ENCODE measurements at places on chromosomes 3 and 15. TPM values are rescaled to one million over a fixed set of nuclear protein-coding genes. Genes with fewer than 3 reads are reported as not detected.
A peak's percentile ranks its signal among the peaks of the same experiment; 100 is the strongest.

DNA sequence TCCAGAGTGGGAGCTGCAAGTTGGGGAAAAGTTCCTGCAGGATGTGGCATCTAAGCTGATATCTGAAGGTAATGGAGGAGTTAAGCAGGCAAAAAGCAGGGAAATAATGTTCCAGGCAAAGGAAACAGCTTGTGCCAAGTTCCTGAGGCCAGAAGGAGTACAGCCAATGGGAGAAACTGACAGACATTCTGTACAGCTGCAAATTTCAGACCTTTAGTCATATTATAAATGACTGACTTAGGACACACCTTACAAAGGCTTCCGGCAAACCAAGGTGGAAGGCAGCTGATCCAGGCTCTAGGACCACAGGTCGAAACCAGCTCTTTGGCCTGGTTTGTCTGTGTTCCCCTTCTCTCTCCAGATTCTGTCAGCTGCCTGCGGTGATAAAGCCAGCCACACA, 9.3 kb downstream of the WWTR1 start:
- no peak overlapping the region for H3K4me3 ChIP-seq
- no peak for DNase-seq
- peaks cover 19% of the 10 kb centered on the region for H3K27me3 ChIP-seq
- no peaks in the 10 kb centered on the region for H3K4me1 ChIP-seq
- no peak overlapping the region for H3K27ac ChIP-seq
- H3K36me3 ChIP-seq: no peaks in the 10 kb centered on the region

DNA sequence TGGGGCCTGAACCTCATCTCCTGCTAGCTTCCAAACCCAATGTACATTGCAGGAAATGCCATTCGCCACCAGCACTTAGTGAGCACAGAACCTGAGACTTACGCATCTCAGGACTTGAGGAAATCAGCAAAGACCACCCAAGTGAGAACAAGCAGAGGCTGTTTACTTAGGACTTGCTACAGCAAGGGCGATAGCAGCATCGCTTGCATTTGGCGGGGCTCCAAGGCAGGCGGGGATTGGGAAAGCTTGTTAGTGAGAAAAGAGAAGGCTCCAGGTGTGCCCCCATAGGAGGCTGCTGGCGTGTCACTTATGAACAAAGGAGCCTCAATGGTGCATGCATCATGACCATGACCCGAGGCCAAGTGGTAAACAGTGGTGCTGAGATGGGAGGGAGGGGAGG, 19.7 kb downstream of the SLC6A20 start:
- peaks cover 21% of the 10 kb centered on the region for H3K27me3 ChIP-seq
- H3K4me1 ChIP-seq: peaks cover 18% of the 10 kb centered on the region
- no peak overlapping the region for H3K27ac ChIP-seq
- H3K36me3 ChIP-seq: no peaks in the 10 kb centered on the region

GRCh38 chr3:159593927-159594605, 394.6 kb upstream of the IL12A start:
- no peaks in the 10 kb centered on the region for H3K27me3 ChIP-seq
- no peak for DNase-seq
- no peaks in the 10 kb centered on the region for H3K4me1 ChIP-seq
- H3K36me3 ChIP-seq: no peaks in the 10 kb centered on the region

The WWTR1 gene
- 0.27 TPM for total RNA-seq

- H3K4me1 ChIP-seq: peaks cover 31% of the 10 kb centered on the region
- DNase-seq: no peak
- H3K36me3 ChIP-seq: peaks cover 9% of the 10 kb centered on the region
Measured at GRCh38 chr3:57694146-57694545, 1.3 kb upstream of the DENND6A start.

GRCh38 chr3:23923786-23924185, 6.9 kb downstream of the RPL15 start:
- peaks cover 26% of the 10 kb centered on the region for H3K36me3 ChIP-seq
- no peaks in the 10 kb centered on the region for H3K27me3 ChIP-seq
- H3K27ac ChIP-seq: no peak overlapping the region
- H3K4me1 ChIP-seq: peaks cover 18% of the 10 kb centered on the region
- no peak overlapping the region for H3K4me3 ChIP-seq
- DNase-seq: no peak

DNA sequence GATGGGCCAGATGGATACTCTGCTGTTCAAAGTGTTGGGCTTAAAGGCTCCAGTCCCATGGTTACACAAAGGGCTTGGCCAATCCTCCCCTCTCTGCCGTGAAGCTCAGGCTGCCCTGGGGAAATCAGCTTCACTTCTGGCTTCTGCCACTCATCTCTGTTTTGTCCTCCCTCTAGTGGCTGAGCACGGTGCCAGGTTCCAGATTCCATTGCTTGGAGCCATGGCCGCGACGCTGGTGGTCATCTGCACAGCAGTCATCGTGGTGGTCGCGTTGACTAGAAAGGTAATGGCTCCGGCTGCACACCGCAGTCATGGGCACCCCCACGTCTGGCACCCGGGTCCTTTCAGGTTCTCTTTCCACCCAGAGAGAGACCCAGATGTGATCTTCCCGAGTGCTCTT, 5.6 kb downstream of the TIGIT start:
- no peak overlapping the region for H3K27ac ChIP-seq
- H3K4me1 ChIP-seq: peaks cover 4% of the 10 kb centered on the region
- H3K27me3 ChIP-seq: peaks cover 1% of the 10 kb centered on the region
- no peaks in the 10 kb centered on the region for H3K36me3 ChIP-seq
- no peak overlapping the region for H3K4me3 ChIP-seq
- peak; percentile 14 for DNase-seq

Measured in activated CD4-positive, alpha-beta T cell treated with anti-CD3 and anti-CD28 coated beads, Interleukin-2, amount 10 ng/mL, durations not matched to agents 7 days and 5 days (primary cell).